ENCODE measurements at places on chromosomes 5 and 9.

DNA sequence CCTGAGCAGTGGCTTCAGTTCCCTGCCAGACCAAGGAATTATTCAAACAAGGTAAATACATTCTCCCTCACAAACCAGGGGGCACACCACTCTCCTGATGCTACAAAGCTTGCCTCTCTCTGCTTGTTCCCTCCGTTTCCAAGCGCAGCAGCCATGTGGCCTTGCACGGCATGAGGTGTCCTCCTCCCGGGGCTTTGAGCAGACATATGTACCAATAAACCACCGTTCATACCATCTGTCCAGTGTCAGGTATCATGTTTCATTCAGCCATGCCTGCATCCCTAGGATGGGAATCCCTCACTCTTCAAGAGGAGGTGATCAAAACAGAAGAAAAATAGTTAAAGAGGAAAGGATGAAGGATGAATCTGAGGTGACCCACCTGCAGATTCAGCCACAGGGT lies 282.7 kb downstream of the ENC1 start:
- no peaks in the 10 kb centered on the region for H3K27me3 ChIP-seq
- peaks cover 14% of the 10 kb centered on the region for H3K4me1 ChIP-seq
- H3K27ac ChIP-seq: no peak overlapping the region

DNA sequence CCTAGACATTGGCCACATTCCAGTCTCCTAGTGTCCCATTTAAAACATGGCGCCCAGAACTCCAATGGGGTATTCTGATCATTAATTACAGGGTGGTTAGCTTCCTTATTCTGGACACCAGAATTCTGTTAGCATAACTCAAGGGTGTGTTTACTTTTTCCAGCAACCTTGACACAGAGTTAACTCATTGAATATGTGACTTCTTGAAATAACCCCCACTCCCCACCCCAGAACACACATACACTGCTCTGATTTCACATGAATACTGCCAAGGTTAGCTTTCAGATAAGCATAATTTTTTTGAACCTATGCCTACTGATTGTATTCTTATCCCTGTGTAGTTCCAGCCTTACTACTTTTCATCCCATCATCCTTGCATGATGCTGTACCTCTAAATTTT lies 151.1 kb downstream of the SMARCA2 start:
- H3K27me3 ChIP-seq: no peaks in the 10 kb centered on the region
- peaks cover 7% of the 10 kb centered on the region for H3K4me1 ChIP-seq
- DNase-seq: no peak
- H3K27ac ChIP-seq: no peak overlapping the region

GRCh38 chr5:56346741-56347535 lies 113.8 kb upstream of the ANKRD55 start:
- DNase-seq: peak; percentile 38
- no peak overlapping the region for H3K27ac ChIP-seq
- H3K27me3 ChIP-seq: no peaks in the 10 kb centered on the region
- peaks cover 10% of the 10 kb centered on the region for H3K4me1 ChIP-seq
- H3K4me3 ChIP-seq: no peak overlapping the region
- no peaks in the 10 kb centered on the region for H3K36me3 ChIP-seq

DNA sequence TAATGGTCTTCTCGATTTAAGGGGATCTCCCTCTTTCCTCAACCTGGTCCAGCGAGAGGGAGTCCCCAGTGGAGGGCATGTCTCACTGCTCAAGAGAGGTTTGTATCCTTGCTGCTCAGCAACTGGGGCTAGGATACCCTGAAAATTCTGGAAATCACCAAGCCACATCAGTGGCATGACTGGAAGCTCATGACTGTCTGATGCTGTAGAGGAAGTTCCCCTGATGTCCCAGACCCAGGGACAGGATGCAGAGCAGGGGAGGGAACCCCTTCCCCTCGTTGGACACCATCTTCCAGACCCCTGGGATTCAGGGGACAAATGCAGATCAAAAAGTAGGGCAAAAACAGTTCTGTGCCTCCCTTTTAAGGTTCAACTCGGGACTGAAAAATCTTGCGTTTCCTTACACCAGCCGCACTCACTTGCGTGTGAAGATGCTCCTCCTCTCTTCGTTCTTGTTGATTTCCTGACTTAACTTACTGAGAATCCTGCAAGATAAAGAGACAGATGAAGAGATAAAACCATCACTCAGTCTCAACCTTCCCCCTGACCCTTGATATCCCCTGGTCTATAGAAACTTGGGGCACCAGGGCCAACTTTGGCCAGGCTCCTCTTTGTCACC lies 22.1 kb downstream of the LCP2 start:
- H3K36me3 ChIP-seq: no peaks in the 10 kb centered on the region
- no peak for DNase-seq
- H3K27ac ChIP-seq: no peak overlapping the region
- H3K4me3 ChIP-seq: no peak overlapping the region

DNA sequence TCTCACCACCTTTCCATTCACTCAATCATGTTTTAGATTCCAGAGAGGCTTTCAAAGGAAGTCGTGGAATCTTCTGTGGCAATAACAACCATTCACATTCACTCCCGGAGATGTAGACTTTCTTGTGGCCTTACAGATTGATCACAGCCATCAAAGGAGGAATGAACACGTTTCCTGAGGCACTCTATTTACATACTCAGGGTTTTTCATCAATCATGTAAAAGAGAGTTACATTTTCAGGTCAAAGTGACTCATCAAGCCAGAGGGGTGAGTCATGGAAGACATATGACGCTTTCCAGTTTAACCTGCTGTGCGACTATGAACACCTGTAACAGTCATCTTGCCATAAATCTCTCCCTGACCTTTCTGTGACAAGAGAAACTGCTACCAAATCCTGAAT lies 39.3 kb upstream of the RAD23B start:
- H3K4me3 ChIP-seq: no peak overlapping the region
- H3K27ac ChIP-seq: no peak overlapping the region
- H3K36me3 ChIP-seq: no peaks in the 10 kb centered on the region
- no peaks in the 10 kb centered on the region for H3K4me1 ChIP-seq
- no peaks in the 10 kb centered on the region for H3K27me3 ChIP-seq

GRCh38 chr5:154761046-154761736 lies 6.0 kb downstream of the LARP1 start:
- H3K4me3 ChIP-seq: no peak overlapping the region
- no peaks in the 10 kb centered on the region for H3K27me3 ChIP-seq
- H3K4me1 ChIP-seq: peaks cover 61% of the 10 kb centered on the region
- DNase-seq: no peak

GRCh38 chr9:115058684-115059315 lies 59.2 kb downstream of the TNC start:
- no peak overlapping the region for H3K27ac ChIP-seq
- DNase-seq: no peak
- no peaks in the 10 kb centered on the region for H3K27me3 ChIP-seq
- H3K4me1 ChIP-seq: peaks cover 20% of the 10 kb centered on the region

DNA sequence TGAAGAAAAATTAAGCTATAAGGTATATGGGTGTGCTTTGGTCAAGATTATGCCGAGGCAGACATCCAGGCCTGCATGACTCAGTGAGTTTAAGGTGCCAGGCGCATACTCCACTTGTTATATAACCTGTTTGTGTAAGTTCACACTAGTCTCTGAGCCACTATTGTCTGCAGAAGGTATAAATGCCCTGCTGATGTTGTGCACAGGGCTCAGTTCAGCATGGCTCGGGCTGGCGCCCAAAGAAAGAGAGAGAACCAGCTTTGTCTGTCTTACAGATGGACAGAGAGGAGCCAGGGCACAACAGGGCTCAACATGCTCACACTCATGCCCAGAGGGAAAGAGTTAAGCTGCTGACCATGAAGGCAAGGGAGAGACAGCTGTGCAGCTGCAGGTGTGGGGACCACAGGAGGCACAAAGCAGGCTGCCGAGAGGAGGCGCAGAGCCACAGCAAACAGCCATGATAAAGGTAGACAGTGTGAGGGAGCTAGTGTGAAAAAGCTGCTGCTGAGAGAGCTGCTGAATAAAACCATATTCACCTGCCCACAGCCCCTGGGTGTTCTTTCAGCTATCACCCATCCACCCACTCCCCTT lies 1587.6 kb upstream of the C9orf72 start:
- H3K4me3 ChIP-seq: no peak overlapping the region
- H3K4me1 ChIP-seq: no peaks in the 10 kb centered on the region
- no peaks in the 10 kb centered on the region for H3K36me3 ChIP-seq
- no peak overlapping the region for H3K27ac ChIP-seq
- DNase-seq: peak; percentile 5

DNA sequence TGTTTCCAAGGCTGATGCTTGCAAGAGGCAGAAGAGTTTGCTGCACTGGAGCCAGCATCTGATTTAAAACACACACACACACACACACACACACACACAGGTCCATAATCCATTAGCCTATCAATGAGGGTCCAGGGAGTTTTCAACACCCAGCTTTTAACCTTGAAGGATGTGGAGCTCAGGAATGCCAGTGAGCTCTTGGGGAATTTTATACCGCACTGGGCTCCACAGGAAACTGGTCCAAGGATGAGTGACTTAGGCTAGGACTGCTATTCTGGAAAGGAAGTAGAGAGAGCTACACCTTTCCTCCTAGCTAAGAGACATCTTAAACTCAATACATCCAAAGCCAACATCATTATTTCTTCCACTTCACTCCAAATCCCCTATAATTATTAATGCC lies 942 bp upstream of the NRG2 start:
- H3K36me3 ChIP-seq: no peaks in the 10 kb centered on the region
- no peak overlapping the region for H3K4me3 ChIP-seq
- H3K27me3 ChIP-seq: no peaks in the 10 kb centered on the region
- H3K4me1 ChIP-seq: peaks cover 21% of the 10 kb centered on the region
- H3K27ac ChIP-seq: no peak overlapping the region

DNA sequence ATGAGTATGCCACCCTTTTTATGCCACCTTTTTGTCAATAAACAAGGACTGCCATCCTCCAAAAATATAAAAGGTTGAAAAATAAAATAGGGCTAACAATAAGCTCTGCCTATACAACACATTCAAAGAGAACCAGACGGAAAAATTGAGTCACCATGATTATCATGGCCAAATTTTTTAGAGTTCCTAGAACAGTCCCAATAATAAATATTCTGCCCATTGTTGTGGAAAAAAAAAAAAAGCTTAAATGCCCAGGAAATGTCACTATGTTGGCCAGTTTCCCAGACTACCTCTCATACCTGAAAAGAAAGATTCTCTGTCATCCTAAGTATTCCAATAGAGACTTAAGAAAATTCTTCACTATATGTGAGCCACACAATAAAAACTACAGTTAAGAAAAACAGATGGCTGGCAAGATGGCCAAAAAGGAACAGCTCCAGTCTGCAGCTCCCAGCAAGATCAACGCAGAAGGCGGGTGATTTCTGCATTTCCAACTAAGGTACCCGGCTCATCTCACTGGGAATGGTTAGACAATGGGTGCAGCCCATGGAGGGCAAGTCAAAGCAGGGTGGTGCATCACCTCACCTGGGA lies 149.0 kb downstream of the TMEM161B start:
- H3K27ac ChIP-seq: no peak overlapping the region
- no peaks in the 10 kb centered on the region for H3K4me1 ChIP-seq
- H3K4me3 ChIP-seq: no peak overlapping the region
- DNase-seq: no peak
- H3K36me3 ChIP-seq: no peaks in the 10 kb centered on the region

GRCh38 chr9:3136686-3137346 lies 292.9 kb upstream of the PUM3 start:
- H3K4me1 ChIP-seq: no peaks in the 10 kb centered on the region
- H3K4me3 ChIP-seq: no peak overlapping the region
- no peak overlapping the region for H3K27ac ChIP-seq

- H3K4me1 ChIP-seq: no peaks in the 10 kb centered on the region
- no peak overlapping the region for H3K4me3 ChIP-seq
- no peak for DNase-seq
- H3K27me3 ChIP-seq: no peaks in the 10 kb centered on the region
These were observed 61.0 kb upstream of the DAPK1 start for GRCh38 chr9:87436716-87437115.

- no peaks in the 10 kb centered on the region for H3K36me3 ChIP-seq
- no peak for DNase-seq
- no peaks in the 10 kb centered on the region for H3K4me1 ChIP-seq
These were observed 288.2 kb upstream of the MAP3K1 start for GRCh38 chr5:56527174-56527573.

- no peaks in the 10 kb centered on the region for H3K36me3 ChIP-seq
- peak overlapping the region; percentile 61 for H3K4me3 ChIP-seq
- no peaks in the 10 kb centered on the region for H3K27me3 ChIP-seq
- DNase-seq: peak; percentile 89
- peak overlapping the region; percentile 100 for H3K27ac ChIP-seq
These were observed 1.6 kb upstream of the SEC16A start for GRCh38 chr9:136484153-136485048.

DNA sequence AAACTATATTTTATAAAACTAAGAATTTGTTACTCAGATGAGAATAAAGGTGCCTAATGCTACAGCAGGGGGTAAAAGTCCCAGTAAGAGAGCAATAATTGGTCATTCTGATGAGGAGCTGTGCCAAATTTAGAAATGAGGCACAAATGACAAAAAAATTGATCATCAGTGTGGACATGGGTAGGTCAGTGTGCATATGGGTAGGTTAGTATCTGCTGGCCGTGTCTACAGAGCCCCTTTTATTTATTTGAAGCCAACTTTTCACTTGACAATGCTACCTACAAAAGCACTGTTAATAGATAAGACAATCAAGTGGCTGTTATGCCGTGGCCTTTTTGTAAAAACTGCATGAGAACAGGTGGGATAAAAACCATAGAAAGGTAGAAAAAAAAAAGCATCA lies 454.6 kb downstream of the RAB3C start:
- peak overlapping the region; percentile 86 for H3K4me3 ChIP-seq
- H3K27me3 ChIP-seq: no peaks in the 10 kb centered on the region
- no peak for DNase-seq
- H3K36me3 ChIP-seq: no peaks in the 10 kb centered on the region
- H3K27ac ChIP-seq: peak overlapping the region; percentile 92
- H3K4me1 ChIP-seq: peaks cover 91% of the 10 kb centered on the region
